ENCODE measurements at places on chromosomes 2 and 18. TPM values are rescaled to one million over a fixed set of nuclear protein-coding genes. Genes with fewer than 3 reads are reported as not detected.

The VAMP8 gene
- 92.3 TPM for total RNA-seq

The DNAH6 gene
- total RNA-seq, result 0.05 TPM

The HS6ST1 gene
- total RNA-seq, result 17.7 TPM

- no peak for DNase-seq
Observed at GRCh38 chr2:150012986-150013385, 425.4 kb upstream of the MMADHC start.

- no peak for DNase-seq
Observed at GRCh38 chr2:205324355-205324754, 357.9 kb upstream of the NRP2 start.

- peak; percentile 27 for DNase-seq
Observed at GRCh38 chr18:57956491-57956890, 87.5 kb upstream of the NEDD4L start.

- no peak for DNase-seq
Observed at GRCh38 chr18:13437034-13437433, 218.5 kb downstream of the LDLRAD4 start.

All from HT-29 (cell line).